ENCODE measurements at places on chromosomes 2 and 18. TPM values are rescaled to one million over a fixed set of nuclear protein-coding genes. Genes with fewer than 3 reads are reported as not detected.

ANTXR1 gene
- total RNA-seq = 35.5 TPM

SDC1 gene
- 549 TPM for total RNA-seq

HOXD12 gene
- not detected for total RNA-seq

TWSG1 gene
- 32.8 TPM for total RNA-seq

RAB27B gene
- total RNA-seq = 18.0 TPM

RAPGEF4 gene
- total RNA-seq = 25.3 TPM

ORC4 gene
- 77.2 TPM for total RNA-seq

CD28 gene
- not detected for total RNA-seq

RAX gene
- total RNA-seq = 0.18 TPM

PSME4 gene
- 66.1 TPM for total RNA-seq

CACNB4 gene
- 13.7 TPM for total RNA-seq

CTDSP1 gene
- 70.3 TPM for total RNA-seq

AGXT gene
- total RNA-seq = not detected

DTNB gene
- total RNA-seq = 11.8 TPM

CROCC2 gene
- total RNA-seq = not detected

TAF1B gene
- 12.7 TPM for total RNA-seq

BMP10 gene
- total RNA-seq = not detected

KCNK3 gene
- 0.83 TPM for total RNA-seq

DHRS9 gene
- total RNA-seq = 2.2 TPM

AKAIN1 gene
- total RNA-seq = not detected

SPAST gene
- 17.5 TPM for total RNA-seq

RIT2 gene
- total RNA-seq = not detected

GRCh38 chr2:207531032-207531952, 1.5 kb downstream of the CREB1 start:
- DNase-seq = no peak

DNA sequence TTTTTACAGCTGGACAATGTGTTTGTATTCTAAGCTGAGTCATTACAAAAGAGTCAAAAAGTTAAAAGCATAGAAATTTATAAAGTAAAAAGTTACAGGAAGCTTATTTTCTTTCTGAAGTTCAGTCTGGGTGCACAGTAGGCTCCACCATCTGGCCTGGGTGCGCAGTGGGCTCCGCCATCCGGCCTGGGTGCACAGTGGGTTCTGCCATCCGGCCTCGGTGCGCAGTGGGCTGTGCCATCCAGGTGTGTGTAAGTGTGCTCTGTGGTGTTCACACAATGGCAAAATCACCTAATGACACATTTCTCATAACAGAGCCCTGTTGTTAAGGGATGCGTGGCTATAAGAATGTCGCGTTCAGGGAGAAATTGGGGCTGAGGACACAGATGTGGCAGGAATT, 195.5 kb downstream of the ANKRD30B start:
- DNase-seq = no peak

GRCh38 chr2:220424561-220424960, 797.1 kb downstream of the SLC4A3 start:
- no peak for DNase-seq

DNA sequence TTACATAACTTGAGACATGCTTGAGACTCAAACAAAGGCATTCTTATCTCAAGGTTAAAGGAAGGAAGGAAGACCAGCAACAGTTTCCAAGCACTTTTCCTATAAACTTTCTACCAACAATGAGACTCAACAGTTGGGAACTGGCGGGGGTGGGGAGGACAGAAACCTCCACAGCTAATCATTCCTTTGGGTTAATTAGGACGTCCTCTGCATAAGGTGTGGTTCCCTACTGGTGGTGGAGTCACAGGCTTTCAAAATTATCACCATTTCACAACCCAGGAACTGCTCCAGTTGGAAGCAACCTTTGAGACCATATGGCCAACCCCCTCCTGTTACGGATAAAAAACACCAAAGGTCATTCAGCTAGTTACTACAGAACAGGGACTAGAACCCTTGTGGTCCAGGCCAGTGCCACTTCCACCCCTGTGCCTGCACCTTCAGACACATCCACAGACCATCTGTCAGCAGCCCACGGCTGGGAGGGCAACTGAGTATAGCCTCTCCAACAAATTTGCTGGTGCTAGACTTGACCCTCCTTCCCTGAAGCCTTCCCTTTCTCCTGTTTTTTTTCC, 30.1 kb upstream of the ATL2 start:
- DNase-seq = no peak

DNA sequence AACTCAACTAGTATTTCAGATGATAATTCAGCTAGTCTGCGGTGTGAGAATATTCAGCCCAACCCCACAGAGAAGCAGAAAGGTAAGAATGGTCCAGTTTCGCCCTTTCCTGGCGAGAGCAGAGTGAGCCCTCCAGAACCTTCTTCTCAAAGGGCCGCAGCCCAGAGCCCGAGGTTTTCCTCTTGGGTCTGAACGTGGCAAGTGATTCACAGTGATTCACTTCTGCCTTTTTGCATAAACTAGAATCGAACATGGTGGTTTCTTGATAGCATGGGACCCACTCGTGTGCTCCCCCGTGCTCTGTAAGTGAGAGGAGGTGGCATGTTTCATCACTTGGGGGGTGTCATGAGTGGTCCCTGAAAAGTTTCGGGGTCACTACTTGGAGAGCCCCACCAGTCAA, 24.2 kb downstream of the TRAF3IP1 start:
- no peak for DNase-seq

DNA sequence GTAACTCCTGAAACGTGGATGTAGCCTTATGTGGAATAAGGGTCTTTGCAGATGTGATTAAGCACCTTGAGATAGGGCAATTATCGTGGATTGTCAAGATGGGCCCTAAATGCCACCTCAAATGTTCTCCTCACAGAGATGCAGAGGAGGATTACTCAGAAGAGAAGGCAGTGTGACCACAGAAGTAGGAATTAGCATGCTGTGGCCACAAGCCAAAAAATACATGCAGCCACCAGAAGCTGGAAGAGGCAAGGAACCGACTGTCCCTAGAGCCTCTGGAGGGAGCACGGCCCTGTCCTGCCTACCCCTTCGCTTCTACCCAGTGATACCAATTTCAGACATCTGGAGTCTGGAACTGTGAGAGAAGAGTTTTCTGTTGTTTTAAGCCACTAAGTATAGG, 47.3 kb upstream of the MGAT5 start:
- DNase-seq = no peak

DNA sequence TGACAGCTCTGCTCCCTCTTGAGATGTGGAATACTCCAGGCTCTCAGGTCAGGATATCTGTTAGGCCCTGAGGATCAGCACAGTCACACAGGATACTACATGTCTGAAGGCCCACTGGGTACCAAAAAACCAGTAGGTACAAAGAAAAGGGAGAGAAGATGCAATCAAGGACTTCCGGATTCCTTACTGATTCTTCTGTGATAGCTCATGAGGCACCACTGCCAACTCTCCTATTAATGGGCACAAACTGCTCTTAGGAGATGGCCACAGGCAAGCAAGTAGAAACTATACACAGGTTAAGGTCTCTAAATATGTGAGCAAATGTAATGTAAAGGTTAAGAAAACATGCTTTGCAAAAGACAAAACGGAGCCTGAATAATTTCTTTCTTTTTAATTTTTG, 3.5 kb downstream of the TMEM127 start:
- no peak for DNase-seq

- no peak for DNase-seq
These were observed 103.7 kb downstream of the CTAGE1 start for GRCh38 chr18:22314001-22314400.

GRCh38 chr2:158391876-158392275, 64.7 kb downstream of the CCDC148 start:
- no peak for DNase-seq

DNA sequence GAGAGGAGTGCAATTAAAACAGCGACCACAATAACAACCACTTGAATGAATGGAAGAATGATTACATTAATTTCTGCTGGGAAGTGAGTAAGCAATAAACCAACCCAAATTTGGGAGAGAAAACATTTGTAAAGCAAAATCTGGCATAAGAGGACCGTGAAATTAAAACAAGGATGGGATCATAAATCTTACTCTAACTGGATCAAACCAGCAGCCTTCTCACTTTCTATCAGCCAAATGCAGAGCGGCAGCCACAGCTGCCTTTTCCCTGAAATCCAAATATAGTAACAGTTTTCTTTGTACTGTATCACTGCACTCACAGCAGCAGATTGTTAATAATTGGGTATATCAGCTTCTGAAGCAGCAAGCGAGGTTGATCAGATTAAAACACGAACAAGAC, 245.2 kb upstream of the REG3G start:
- DNase-seq = no peak

DNA sequence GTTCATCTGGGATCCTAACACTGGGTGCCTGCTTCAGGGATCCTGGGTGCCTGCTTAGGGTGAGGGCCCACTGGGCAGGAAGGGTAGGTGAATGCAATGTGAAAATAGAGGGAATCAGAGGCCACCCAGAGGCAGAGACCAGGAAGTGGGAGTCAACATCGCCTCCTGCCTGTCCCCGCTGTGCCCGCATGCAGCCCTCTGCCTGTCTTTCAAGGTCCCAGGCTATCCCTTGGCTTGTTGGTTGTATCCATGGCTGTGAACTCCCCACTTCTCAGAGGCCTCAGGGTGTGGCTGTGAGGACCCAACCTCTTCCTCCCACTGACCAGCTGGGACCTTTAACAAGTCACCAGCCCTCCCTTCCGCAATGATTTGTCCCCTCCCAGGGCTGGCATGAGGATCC, 26.5 kb downstream of the PSD4 start:
- no peak for DNase-seq

DNA sequence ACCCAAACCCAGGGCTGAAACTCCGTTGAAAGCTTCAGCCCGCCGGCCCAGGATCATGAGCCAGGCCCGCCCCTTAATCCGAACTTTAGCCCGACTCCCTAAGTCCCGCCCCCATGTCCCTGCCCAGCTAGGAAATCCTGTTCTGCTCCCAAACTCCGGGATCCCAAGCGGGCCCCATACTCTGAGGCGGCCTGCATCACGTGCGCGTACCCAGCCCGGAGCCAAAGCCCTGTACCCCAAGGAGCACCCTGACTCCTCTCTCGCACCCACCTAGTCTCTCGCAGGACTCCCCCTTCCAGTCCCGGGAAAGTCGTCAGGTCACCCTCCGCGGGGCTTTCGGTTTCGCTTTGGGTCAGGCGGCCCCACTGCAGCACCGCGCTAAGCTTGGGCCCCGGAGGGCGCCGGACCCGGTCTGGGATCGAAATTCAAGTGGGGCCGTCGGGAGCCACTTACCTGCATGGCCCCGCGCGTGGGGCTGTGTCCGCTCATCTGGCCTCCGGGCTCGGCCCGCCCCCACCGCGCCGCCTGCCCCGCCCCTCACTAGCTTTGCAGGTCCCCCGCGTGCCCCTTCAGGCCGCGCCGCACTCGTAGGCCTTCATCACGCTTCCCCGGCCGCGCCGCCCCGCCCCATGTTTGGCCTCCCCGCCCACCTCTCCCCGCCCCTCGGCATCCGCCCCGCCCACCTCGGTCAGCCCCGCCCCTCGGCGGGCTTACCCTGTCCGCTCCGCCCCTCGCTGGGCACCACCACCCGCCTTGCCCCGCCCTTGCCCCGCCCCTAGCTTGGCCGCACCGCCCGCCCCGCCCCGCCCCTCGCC, at the start of gene DNPEP:
TSS of gene DNPEP (minus strand) at position 607 of the 815 bp plus-strand sequence. CDS start at position 489, 118 bp downstream.
- peak; percentile 98 for DNase-seq

DNA sequence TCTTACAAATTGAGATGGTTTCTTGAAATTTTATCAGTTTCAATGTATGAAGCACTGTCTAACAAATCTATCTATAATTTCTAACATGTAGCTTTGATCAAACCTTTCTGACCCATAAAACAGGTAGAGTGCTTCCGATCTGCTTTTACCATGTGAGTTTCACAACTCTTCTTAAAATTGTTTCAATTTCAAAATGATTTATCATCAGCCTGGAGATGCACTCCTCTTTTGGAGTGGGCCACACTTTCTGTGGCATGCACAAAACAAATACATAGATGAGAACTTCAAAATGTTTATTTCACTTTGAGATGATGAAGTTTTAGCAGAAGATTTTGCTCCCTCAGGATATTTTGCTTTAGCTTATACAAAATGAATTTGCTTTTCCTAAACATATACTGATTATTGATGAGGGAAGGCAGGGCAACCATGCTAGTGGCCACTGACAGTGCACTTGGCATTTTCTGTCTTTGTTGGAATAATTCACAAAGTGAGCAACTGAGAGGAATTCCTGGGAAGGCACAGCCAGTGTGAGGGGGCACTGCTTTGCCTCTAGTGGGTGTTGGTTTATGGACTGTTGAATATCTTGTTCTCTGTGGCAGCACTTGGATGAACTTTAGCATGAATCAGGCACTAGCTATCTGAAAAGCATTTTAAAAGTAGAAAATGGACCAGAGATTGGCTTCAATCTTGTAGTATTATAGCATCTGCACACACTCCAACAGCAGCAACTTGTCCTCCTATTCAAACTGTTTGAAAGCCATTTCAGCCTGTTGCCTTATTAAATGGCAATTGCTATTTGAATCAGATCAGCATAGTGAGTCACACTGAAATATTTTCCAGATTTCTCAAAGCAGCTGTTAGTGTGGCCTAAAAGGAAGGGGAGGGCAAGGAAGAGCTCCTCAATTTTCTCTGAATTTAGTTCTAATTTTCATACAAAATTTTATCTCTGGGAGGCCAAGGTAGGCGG, 193.2 kb downstream of the CCDC85A start:
- DNase-seq = no peak

- no peak for DNase-seq
These were observed 9.5 kb downstream of the CHAC2 start for GRCh38 chr2:53777134-53777533.

- no peak for DNase-seq
These were observed 4.6 kb upstream of the PXDN start for GRCh38 chr2:1748741-1749488.

- no peak for DNase-seq
These were observed at the start of gene LTBP1 for GRCh38 chr2:32946314-32947075. Gene LTBP1 (plus strand): TSS chr2:32946953. CDS start chr2:32947325, 372 bp downstream.

DNA sequence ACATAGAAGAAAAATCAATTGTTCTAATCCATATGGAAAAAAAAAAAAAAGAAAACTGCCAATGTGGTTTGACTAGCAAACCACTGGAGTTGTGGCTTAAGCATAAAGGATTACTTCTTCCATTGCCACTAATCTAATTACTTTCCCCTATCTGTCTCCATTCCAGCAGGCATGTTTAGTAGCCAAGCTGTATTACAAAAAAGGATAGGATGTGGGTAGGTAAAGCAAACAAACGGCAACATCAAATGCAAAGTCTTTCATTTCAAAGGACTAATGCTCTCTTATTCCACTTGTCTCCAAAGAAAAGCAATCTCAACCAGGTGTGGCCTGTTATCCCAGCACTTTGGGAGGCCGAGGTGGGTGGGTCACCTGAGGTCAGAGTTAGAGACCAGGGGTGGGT, 36.5 kb downstream of the SLC8A1 start:
- DNase-seq = no peak

DNA sequence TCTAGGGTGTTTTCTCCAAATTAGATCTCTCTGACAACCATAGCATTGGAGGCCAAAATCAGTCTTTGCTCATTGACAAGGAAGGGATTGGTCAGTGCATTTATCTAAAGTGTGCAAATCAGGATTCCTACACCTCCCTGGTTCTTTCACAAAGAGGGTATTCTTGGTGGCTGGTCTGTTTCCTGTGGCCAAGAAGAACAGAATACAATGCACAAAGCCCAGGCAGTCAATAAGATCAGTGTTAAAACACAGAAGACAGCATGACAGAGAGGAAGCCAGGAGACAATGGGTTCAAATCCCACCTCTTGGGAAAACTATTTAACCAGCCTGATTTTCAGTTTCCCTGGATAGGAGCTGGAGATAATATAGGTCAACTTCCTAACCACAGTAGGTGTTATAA, 46.1 kb upstream of the THOC1 start:
- DNase-seq = no peak

All from suprapubic skin (tissue), 4 donors.